Smooth muscle cell of the coronary artery (primary cell): ENCODE measurements at places on chromosomes 2 and 18. TPM values are rescaled to one million over a fixed set of nuclear protein-coding genes. Genes with fewer than 3 reads are reported as not detected.

The SULT1C4 gene
- not detected in 2 replicates for total RNA-seq

The CHRND gene
- total RNA-seq: not detected in 2 replicates

The TMEM200C gene
- 0.12 and 0.83 TPM in 2 replicates for total RNA-seq

The TMEM198 gene
- total RNA-seq: 0.59 and 1.3 TPM in 2 replicates

The FOXI3 gene
- total RNA-seq: not detected in 2 replicates

The GAREM1 gene
- total RNA-seq: 1.4 and 2.7 TPM in 2 replicates

The NLRC4 gene
- total RNA-seq: not detected in 2 replicates

The FASTKD2 gene
- 27.0 and 39.9 TPM in 2 replicates for total RNA-seq

The KCNF1 gene
- total RNA-seq: not detected in 2 replicates

The TAF4B gene
- 1.2 and 1.7 TPM in 2 replicates for total RNA-seq

The WNT10A gene
- not detected in 2 replicates for total RNA-seq

The CHAC2 gene
- total RNA-seq: 0.47 and 2.2 TPM in 2 replicates

The EIF4E2 gene
- 165 and 166 TPM in 2 replicates for total RNA-seq

The ZFP36L2 gene
- total RNA-seq: 4.0 TPM in 2 replicates

The ANKRD39 gene
- total RNA-seq: 6.2 and 6.4 TPM in 2 replicates

The VWC2L gene
- total RNA-seq: not detected in 2 replicates

The ITGB6 gene
- total RNA-seq: 0.15 TPM in 1 of 2 replicates, not detected in the other

The IRS1 gene
- 3.5 and 6.9 TPM in 2 replicates for total RNA-seq

The EPAS1 gene
- total RNA-seq: 9.3 and 38.8 TPM in 2 replicates

The SPEG gene
- 9.1 and 9.4 TPM in 2 replicates for total RNA-seq

The FN1 gene
- 7,340 and 11,165 TPM in 2 replicates for total RNA-seq

The WNT6 gene
- not detected in 2 replicates for total RNA-seq

The MFF gene
- total RNA-seq: 42.5 and 53.7 TPM in 2 replicates

The HJURP gene
- 1.2 and 4.5 TPM in 2 replicates for total RNA-seq

The DYNAP gene
- not detected in 2 replicates for total RNA-seq

The GLB1L gene
- total RNA-seq: 8.4 and 13.8 TPM in 2 replicates

The PID1 gene
- total RNA-seq: 6.6 and 11.4 TPM in 2 replicates

The ANTXR1 gene
- total RNA-seq: 48.0 and 90.3 TPM in 2 replicates

The MERTK gene
- 0.23 and 0.90 TPM in 2 replicates for total RNA-seq

The HOXD13 gene
- total RNA-seq: not detected in 2 replicates

The GBX2 gene
- 0.60 TPM in 1 of 2 replicates, not detected in the other for total RNA-seq

The SIGLEC15 gene
- total RNA-seq: 0.23 and 1.4 TPM in 2 replicates

The APLF gene
- 3.8 and 9.0 TPM in 2 replicates for total RNA-seq

The ARHGAP28 gene
- total RNA-seq: 0.08 and 7.0 TPM in 2 replicates

The LOXHD1 gene
- 0.94 TPM in 1 of 2 replicates, not detected in the other for total RNA-seq

The PPP4R3B gene
- total RNA-seq: 26.2 and 32.9 TPM in 2 replicates

The ACVR1C gene
- 0.08 and 0.59 TPM in 2 replicates for total RNA-seq
